ENCODE measurements at places on chromosomes 3 and 15. TPM values are rescaled to one million over a fixed set of nuclear protein-coding genes. Genes with fewer than 3 reads are reported as not detected.

The PRSS50 gene
- total RNA-seq: 0.46 TPM

The ITIH1 gene
- 0.11 TPM for total RNA-seq

The TLR9 gene
- 0.20 TPM for total RNA-seq

The SCAMP5 gene
- total RNA-seq: 4.8 TPM

The GHSR gene
- total RNA-seq: not detected

The RYR3 gene
- 1.4 TPM for total RNA-seq

The MESP2 gene
- 0.55 TPM for total RNA-seq

The EPHB1 gene
- total RNA-seq: 6.3 TPM

The TTC21A gene
- total RNA-seq: 30.4 TPM

The BLM gene
- 3.2 TPM for total RNA-seq

The CCR9 gene
- 0.46 TPM for total RNA-seq

The PIGBOS1 gene
- total RNA-seq: 12.9 TPM

The DZIP1L gene
- total RNA-seq: 27.6 TPM

The C3orf20 gene
- 0.14 TPM for total RNA-seq

The CFAP100 gene
- 10.4 TPM for total RNA-seq

The SLC28A2 gene
- total RNA-seq: 1.5 TPM

The CMC1 gene
- 21.2 TPM for total RNA-seq
